ENCODE measurements at places on chromosomes 3 and 15.

GRCh38 chr3:49718858-49719213 is 648 bp downstream of the AMIGO3 start:
- no peak for DNase-seq

DNA sequence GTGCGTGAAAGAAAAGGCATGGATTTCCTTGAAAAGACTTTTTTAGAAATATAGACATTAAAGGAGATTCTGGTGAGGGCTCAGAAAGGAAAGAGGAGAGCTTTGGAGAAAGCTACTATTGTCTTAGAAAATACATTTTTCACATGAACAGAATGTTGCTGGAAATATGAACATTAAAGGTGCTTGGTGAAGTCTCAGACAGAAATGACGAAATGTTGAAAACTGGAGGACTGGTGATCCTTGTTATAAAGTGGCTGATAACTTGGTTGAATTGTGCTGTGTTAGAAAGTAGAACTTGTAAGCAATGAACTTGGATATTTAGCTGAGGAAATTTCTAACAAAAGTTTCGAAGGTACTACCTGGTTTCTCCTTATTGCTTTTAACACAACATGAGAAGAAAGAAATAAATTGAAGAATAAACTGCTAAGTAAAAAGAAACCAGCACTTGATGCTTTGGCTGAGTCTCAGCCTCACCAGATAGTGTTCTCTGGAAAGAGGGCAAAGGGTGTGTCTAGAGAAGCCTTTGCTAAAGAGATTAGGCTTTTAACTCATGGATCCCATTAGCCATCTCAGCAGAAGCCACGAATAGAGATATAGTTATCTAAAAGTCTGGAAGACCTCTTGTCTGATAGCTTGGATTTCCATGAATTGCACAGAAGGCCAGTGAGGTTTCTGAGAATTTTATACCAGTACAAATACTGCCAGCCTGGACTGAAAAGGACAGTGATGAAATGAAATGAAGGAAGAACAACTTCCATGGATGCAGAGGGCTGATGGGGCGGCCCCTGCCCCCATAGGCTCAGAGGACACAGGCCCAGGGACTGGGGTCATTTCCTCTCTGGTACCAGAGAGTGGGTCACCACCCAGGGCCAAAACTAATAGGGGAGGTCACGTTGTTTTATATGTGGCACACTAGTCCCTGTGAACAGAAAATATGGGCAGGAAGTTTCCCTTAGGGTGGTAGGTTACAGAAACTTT is 91.5 kb downstream of the RPL22L1 start:
- no peak for DNase-seq

DNA sequence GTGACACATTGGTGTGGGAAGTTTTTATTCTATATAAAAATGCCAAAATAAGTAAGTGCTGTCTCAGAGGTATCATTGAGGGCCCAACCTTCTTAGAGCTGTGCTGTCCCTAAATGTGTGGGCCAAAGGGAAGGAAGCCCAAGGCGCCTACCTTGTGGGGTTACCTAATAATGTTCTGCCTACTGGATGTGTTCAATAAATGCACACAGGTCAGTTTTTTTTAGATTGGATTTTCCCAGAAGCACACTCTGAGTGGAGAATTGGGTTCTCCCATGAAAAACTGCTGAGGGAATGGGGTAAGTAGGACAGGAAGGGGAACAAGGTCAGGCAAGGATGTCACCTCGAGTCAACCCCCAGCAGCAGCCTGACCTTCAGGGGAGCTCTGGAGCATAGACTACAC is 168.7 kb upstream of the FRMD4B start:
- no peak for DNase-seq

GRCh38 chr3:162729686-162730085 is 1233.1 kb downstream of the OTOL1 start:
- DNase-seq: no peak

DNA sequence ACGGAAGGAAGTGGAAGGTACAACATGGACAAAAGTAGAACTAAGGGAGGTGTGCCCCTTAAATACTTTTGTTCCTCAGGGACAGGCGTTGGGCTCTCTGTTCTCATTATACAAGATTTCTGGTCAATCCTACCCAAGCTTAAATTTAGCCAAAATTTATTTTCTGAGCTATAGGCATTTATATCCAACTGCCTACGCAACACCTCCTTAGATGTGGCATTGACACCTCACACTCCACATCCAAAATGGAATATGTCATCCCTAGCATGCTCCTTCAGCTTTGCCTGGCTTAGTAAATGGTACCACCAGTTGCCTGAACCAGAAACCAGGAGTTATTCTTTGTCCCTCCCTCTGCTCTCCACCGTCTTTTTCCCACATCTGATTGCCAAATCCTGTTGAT is 26.2 kb downstream of the FANCD2OS start:
- no peak for DNase-seq

GRCh38 chr3:146511402-146512134 is 32.8 kb downstream of the PLSCR1 start:
- no peak for DNase-seq

DNA sequence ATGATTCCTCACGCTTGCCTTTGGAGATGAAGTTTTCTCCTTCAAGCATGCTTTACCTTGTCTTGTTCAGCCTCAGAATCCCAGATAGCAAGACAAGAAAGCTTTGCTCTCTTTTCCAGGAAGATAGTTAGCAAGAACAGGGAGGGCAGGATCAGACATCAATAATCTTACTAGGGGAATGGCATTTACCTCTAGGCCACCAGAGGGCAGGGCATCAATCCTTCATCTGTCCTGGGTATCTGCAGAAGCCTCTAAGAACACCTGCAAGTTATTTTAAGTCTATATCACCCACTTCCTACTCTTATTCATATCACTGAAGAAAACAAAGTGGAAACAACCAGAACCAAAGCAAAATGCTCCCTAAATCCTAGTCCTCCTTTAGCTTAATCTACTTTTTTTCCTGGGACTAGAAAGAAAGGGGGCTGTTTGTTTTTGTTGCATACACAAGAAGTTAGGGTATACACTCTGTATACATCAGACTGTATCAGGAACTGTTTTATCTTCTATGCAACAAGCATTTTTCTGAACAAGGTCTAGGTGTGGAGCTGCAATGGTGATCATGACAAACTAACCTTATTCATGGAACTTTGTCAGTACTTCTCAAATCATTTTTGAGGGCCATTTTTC is 862.5 kb downstream of the CADM2 start:
- peak; percentile 6 for DNase-seq

DNA sequence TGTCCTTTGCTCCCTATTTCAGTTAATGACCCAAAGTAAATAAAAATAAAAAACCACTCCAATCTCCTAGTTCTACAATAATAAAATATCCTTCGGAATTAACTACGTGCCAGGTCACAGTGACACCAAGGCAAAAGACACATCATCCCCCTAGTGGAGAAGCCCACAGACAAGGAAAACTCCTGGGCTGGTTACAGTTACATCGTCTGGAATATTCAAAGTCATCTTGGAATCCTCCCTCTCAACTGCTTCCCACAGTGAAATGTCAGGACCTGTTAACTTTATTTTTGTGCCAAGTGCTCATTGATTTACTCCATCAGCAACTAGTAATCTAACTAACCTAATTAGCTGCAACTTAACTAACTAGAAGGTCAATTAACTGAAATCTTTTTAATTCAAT is 349.3 kb downstream of the MAGI1 start:
- DNase-seq: no peak

- DNase-seq: no peak
Observed at GRCh38 chr15:45548753-45549520, 26.4 kb upstream of the SLC30A4 start.

GRCh38 chr15:33157371-33158037 is 37.0 kb downstream of the FMN1 start:
- no peak for DNase-seq

- no peak for DNase-seq
Observed at GRCh38 chr15:80127911-80128310, 24.9 kb upstream of the FAH start.

GRCh38 chr3:59754456-59755129 is 704.8 kb upstream of the CFAP20DC start:
- DNase-seq: no peak

DNA sequence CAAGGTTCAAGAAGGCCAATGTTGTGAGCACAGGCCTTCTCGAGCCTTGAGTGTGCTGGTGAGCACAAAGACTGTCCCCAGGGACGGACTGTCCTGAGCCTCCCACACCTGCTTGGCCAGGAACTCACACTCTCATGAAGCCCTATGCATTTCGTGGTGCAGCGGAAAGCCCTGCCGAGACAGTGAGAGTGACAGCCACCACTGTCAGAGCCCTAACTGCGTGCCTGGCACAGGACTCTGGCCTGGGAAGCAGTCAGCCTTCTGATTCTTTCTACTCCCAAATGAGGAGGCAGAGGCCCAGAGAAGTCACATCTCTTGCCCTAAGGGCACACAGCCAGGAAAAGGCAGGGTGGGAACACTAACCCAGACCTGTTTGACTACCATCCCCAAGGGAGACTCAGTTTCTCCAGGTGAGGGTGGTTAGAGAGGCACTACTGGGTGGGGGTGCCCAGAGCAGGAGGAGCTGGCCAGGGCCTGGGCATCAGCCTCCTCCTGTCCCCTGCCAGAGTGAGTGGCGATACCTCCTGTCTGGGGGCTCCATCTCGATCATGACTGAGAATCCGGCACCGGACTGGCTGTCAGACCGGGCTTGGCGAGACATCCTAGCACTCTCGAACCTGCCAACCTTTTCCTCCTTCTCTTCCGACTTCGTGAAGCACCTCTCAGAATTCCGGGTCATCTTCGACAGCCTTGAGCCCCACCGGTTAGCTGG is 50.8 kb downstream of the SEMA3G start:
- DNase-seq: no peak

GRCh38 chr3:158732856-158733200 is 571 bp upstream of the RARRES1 start:
- DNase-seq: no peak

- DNase-seq: no peak
Observed at GRCh38 chr3:110101361-110101760, 764.0 kb upstream of the DPPA4 start.

GRCh38 chr3:132723024-132723950 is 1.1 kb upstream of the NPHP3 start:
- DNase-seq: no peak

Measured in GM13977 (cell line).